ENCODE measurements at places on chromosomes 1 and 21.

DNA sequence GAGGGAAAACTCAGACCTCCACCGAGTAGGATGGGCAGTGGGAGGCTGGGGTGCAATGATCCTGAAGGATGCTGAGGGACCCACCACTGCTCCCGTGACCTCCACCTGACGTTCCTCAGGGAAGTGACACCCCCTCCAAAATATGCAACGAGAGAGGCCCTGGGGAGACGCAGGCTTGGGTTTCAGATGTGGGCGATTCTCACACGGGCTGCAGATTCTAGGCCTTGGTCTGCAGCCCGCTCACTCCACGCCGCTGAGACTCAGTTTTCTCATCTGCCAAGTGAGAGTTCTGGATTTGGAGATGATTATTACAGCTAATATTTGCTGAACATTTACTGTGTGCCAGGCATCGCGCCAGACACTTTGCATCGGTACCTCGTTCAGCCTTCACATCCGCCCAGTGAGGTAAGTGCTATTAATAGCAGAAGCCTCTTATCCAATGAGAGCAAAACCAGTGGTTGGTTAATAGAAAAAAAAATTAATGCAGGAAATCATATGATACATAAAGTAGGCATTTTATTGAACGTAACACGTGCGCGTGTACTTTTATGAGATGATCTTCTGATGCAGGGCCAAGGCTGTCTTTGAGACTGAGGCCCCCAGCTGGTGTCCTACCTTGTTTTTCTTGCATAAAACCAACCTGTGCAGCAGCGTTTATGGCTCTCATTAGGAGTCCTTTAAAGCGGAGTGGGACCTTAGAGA, 102.0 kb upstream of the RUNX3 start:
- DNase-seq = no peak

DNA sequence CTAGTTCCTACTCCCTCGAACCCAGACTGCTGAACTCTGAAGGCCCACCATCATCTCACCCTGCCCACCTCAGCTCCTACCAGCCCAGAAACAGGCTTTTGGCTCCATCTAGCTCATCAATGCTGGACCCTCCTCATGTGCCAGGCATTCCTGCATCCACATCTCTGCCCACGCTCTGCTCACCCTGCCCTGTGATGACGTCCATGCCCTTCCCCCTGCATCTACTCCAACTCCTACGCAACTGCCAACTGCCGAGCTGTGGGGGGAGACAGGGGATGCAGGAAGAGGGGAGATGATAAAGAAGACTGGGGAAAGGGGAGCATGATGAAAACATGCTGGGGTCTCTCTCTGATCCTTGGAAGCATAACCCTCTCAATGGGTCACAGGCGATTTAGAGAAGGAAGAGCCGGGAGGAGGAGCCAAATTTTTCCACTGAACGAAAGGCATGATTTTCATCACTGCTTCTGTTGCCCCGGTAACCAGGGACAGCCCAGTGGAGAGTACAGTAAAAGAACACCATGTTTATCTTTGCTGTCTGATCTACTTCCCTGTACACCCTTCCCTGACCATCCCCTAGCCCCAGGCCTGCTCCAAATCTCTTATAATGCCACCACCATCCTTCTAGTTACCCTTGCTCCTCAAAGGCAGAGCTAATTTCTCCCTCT, 44.3 kb downstream of the CD34 start:
- no peak for DNase-seq

DNA sequence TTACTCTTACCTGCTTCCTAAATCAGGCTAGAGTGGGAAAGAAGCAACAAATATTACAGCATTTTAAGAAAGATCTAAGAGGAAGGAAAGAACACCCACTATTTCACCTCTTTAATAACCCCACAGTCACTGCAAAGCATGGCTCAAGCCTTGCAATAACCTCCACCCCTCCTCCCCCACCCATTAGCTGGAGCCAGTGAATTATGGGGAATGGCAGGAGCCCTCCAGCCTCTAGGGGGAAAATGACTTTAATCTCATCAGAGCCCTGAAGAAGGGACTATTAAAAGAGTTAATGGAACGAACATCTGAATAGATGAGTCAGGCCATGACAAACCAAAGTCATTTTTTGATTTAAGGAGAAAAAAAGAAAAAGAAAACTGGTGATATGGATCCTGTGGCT, 630.7 kb upstream of the PLXNA2 start:
- no peak for DNase-seq

DNA sequence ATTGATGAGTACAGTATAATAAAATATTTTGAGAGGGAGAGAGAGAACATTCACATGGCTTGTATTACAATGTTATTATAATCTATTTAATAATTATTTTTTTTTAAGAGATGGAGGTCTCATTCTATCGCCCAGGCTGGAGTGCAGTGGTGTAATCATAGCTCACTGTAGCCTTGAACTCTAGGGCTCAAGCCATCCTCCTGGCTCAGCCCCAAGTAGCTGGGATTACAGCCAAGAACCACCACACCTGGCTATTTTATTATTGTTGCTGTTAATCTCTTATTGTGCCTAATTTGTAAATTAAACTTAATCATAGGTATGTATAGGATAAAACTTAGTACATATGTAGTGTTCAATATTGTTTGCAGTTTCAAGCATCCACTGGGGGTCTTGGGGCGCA, 57.8 kb downstream of the HS2ST1 start:
- no peak for DNase-seq

DNA sequence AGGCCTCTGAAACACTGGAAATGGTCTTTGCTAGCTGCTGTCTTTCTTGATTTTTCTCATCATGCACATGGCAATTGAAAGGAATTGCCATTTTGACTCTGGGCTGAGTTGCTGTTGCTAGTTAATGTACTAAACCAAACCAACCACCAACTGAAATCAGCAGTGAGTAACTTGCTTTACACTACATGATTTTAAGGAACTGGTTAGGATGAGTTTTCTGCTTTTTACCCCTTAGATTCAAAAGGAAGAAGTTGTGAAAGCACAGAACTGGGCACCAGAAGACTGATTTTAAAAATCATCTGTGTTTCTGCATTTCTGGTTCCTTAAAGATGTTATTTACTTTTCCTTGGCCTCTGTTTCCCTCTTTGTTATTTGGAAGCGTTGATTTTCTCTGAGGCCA, 361.9 kb downstream of the HLX start:
- DNase-seq = no peak

- no peak for DNase-seq
Observed at GRCh38 chr1:4586611-4587160, 67.7 kb upstream of the AJAP1 start.

GRCh38 chr1:97254731-97255463, 533.3 kb downstream of the PTBP2 start:
- DNase-seq = no peak

- no peak for DNase-seq
Observed at GRCh38 chr21:36045993-36046392, 14.3 kb downstream of the SETD4 start.

- DNase-seq = no peak
Observed at GRCh38 chr1:8216005-8216404, 101.9 kb upstream of the SLC45A1 start.

- no peak for DNase-seq
Observed at GRCh38 chr1:169326956-169327268, 40.7 kb downstream of the NME7 start.

GRCh38 chr1:220156620-220157146, 62.8 kb downstream of the IARS2 start:
- no peak for DNase-seq

DNA sequence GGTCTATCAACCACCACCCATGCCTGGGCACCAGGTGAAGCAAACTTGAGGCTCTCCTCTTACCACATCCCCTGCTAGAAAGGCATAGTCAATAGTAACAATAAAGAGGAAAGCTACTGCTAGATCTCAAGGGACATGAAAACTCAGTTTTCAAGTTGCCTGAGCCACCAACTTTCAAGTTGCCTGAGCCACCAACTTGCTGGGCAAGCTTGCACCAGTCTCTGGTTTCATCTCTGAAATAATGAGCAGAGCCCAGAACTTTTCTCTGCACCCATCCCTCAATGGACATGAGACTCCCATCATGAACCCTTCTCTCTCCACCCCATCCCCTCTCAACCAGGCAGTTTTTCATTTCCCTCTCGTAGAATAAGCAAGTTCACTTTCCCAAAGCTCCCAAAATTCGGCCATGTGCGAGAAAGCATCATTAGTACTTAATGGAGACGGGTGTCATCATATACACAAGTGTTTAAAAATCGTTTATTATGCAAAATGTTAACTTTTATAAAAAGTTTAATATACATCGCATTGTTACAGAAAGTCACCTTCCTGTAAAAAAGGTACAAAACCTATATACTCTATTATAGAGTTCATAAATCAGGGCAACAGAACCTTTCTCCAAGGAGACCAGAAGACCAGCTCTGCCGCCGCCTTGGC, 1.7 kb downstream of the ID3 start:
- no peak for DNase-seq

DNA sequence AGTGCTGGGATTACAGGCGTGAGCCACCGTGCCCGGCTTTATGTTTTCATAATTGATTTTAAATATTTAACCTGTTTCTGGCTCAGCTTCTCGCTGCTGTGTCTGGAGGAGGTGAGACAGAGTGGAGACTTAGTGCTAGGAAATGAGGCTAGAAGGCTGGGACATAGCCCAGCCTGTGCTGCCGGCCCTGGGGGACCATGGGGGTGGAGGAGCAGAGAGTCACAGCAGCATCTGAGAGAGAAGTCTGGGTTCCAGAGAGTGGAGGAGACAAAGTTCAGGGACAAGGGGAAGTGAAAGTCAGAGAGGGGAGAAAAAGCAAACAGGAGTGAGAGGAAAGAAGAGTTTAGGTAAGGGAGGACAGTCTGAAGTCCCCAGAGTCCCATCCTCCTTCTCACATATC, 71.9 kb downstream of the LHX9 start:
- DNase-seq = no peak

DNA sequence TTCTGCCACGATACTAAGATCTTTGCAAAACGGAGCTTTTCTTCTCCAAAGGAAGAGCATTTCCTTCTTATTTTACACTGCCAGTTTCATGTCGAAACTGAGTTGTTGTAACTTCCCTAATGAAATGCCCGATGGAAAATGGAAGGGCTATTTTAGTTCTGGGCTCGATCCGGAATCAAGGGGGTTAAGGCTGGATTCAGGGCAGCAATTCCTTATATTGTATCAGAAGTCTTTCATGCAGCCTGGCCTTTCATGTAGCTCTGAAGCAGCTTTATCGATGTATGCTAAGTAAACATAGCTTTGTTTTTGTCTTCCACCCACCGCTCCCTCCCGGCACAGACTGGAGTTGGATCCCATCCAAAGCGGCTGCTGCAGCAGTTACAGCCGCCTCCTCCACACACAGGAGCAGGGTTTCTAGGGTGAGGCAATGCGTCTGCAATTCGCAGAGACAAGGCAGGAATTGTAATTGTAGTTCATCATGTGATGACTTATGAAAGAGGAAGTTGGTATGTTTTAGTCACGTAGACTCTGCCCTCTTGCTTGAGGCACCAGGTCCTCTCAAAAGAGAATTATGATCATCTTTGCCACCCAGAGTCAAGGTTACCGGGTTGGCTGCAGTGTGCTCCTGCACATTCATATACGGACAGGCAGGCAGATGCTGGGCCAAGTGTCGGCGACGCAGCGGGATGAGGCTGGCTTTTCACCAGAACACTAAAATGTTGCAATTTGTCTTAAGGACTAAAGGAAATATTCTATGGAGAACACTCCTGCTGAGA, 2.6 kb upstream of the IRF2BP2 start:
- DNase-seq = peak; percentile 86

DNA sequence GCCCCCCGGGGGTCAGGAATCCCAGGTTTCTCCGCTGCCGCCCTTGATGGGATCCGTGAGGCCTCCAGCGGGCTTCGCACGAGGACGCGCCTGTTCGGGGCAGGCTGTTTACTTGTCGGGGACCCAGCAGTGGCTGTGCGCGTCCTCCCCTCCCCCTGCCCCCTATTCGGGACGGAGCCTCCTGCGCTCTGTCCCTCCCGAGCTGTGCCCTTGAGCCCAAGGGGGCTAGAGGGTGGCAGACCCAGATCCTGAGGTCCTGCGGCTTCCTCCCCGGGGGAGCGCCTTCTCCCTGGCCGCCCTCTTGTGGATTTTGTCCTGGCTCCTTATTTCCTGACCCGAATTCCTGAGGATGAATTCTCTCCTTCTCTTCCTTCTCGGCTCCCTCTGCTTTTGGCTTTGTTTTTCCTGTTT, 38.4 kb downstream of the PIK3CD start:
- DNase-seq = no peak

Data from HTR-8/SVneo (cell line).